ENCODE measurements at places on chromosomes 7 and 10.

GRCh38 chr7:55592492-55592891 is 20.2 kb upstream of the VOPP1 start:
- DNase-seq, result no peak

GRCh38 chr10:123526356-123527064 is 139.6 kb upstream of the GPR26 start:
- DNase-seq, result no peak

DNA sequence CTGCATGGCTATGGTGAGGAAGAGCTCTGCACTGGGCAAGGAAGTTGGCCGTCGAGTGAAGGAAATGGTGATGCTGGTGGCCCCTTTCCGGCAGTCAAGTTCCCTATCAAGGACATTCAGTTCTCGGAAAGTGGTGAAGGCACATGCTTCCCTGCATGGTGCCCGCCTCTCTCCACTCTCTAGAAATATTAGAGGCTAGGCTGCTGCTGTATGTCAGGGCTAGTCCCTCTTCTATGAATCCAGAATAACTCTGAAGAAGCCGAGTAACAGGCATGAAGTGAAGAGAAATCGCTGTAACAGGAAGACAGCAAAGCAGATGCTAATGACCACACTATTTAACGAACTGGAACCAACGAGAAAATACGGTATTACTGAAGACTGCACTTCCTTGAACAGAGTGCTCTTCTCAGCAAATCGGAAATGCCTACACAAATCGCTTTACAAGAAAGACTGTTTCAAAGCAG is 5.4 kb downstream of the IDI1 start:
- DNase-seq, result no peak

GRCh38 chr10:128867210-128867609 is 599.8 kb upstream of the MGMT start:
- DNase-seq, result no peak

GRCh38 chr7:6489612-6490011 is 41.9 kb upstream of the DAGLB start:
- no peak for DNase-seq

GRCh38 chr7:26070290-26070689 is 81.7 kb upstream of the NFE2L3 start:
- DNase-seq, result no peak
